ENCODE measurements at places on chromosomes 12 and 14.

DNA sequence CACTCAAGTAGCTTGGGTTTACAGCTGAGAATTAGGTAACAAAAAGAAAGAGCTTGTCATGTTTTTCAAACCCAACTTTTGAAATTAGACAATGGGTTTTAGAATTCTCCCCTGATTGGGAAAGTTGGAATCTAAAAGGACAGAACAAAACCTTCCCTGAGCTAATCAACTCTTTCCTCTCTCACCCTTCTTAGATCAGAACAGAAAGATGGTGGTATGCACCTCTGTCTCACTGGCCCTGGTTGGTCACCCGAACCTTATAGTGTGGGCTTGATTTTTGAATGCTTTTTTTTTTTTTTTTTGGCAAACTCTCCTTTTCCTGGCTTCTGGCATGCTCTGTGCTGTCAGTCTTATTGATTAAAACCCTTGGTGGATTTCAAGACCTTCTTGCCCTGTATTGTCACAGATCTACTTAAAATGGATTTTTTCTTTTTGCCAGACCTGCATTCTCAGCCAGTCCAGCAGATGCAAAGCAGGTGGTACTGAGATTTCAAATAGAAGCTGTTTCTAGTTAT lies 251.1 kb upstream of the RMST start:
- DNase-seq = no peak

DNA sequence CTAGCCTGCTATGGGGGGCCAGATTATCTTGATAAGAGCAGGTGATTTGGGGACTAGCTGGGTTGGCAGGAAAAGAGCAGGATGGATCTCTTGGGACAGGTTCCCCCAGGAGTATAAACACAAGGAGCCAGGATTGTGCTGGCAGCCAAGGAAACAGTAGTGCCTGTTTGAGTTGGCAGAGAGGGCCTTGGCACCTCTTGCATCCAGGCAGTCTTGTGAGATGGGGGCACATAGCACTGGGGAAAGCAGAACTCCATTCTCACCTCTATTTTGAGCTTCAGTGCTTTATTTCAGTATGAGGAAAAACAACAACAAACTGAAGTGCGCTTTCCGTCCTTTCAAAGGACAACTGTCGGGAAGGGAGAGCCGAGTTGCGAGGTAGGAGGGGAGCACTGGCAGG lies 9.4 kb upstream of the UNC119B start:
- no peak for DNase-seq

DNA sequence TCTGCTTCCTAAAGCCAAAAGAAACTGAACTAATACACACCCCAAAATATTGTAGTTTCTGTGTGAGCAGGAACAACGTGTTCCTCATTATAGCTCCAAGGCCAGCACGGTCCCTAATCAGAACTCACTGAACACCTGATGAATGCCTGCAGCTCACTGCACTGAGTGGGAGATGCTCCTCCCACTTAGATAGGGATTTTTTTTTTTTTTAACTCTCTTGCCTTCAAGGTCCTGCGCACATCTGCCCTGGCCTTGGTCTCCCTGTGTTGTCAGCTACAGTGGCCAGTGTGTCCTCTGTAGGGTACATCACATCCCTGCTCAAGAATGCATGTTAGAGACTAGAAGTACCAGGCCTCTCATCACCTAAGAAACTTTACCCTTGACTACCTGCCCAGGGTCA lies 44.3 kb upstream of the TMPO start:
- DNase-seq = no peak

DNA sequence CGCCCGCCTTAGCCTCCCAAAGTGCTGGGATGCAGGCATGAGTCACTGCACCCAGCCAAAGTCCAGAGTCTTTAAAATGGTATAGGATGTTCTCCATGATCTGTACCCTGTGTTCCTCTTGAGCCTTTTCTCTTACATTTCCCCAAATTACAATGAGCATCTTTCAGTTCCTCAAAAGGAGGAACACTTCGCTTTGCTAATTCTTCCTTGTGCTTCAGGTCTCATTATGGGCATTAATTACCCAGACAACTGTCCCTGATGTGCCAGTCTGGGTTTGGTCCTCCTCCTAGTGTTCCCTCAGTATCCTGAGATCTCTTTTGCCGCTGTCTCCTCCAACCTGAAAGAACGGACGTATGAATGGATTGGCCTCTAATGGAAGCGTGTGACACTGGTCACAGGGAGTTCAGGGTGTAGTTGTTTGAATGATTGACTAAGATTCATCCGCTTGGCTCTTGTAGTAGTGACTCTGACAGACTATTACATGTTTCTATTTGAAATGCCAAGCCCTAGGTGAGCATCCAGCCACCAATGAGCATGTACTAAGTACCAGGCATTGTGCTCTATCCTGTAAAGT lies 8.2 kb downstream of the PRKCH start:
- no peak for DNase-seq

GRCh38 chr14:24838945-24839616 lies 205.1 kb upstream of the GZMB start:
- peak; percentile 33 for DNase-seq

- no peak for DNase-seq
Measured at GRCh38 chr14:106681568-106681967, 1155.2 kb downstream of the TMEM121 start.

DNA sequence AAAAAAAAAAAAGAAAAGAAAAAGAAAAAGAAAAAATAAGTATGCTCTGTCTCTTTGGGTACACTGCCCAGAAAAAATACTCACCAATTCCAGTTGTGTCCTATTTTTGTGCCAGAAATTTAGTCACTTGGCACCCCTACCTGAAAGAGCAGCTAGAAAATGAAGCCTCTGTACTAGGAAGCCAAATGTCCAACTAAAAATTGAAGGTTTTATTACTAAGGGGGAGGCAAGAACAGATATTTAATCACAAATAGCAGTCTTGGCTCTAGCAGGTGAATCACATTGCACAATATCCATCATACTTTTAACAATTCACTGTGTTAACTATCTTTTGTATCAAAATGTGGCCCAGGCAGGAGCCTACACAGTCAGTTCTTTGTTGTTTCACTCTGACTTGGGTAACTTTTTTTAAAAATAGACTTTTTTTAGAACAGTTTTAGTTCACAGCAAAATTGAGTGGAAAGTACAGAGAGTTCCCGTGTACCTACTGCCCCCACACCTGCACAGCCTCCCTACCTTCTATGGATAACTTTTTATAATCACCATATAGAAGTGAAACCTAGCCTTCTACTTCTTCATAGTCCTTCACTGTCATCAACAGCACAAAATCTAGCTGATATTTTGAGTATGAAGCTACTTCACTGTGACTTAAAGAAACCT lies 87.1 kb upstream of the ATF7IP start:
- no peak for DNase-seq

DNA sequence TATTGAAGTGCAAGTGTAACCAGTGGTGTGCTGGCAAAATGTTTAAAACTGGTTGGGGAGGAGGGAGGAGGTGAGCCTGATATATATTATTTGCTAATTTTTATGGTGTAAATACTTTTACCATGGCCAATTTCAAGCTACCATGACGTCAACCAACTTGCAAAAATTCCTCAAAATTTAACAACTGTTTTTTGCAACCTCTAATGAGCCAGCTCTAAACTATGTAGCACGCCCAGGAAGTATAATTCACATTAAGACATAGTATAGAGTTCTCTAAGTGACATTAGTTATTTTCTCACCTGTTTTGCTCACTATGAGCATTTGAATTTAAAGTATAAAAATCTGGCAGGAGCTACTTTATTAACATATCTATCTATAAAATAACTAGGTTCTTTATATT lies 41.4 kb downstream of the ATL1 start:
- DNase-seq = peak; percentile 30

- DNase-seq = no peak
Measured at GRCh38 chr14:93073358-93073707, 42.4 kb downstream of the ITPK1 start.

DNA sequence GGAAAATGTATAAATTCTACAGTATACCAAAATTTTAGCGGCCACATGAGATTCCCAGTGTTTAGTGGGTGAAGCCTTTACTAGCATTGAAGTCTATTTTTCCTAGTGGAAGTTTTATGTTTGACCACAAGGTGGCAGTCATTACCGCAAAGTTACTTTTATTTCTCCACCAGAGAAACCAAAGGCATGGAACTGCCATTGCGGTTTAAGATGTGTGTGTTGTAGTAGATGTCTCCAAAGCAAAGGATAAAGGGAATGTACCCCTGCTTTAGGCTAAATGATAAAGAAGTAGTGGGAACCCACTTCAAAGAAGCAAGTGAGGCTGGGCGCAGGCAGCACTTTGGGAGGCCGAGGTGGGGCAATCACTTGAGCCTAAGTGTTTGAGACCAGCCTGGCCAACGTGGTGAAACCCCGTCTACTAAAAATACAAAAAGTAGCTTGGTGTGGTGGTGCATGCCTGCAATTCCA lies 140.5 kb downstream of the PRKCH start:
- DNase-seq = peak; percentile 74

- DNase-seq = no peak
Measured at GRCh38 chr12:62138527-62138926, 121.7 kb upstream of the USP15 start.

GRCh38 chr12:51751661-51752060 lies 96.9 kb downstream of the FIGNL2 start:
- DNase-seq = peak; percentile 35

DNA sequence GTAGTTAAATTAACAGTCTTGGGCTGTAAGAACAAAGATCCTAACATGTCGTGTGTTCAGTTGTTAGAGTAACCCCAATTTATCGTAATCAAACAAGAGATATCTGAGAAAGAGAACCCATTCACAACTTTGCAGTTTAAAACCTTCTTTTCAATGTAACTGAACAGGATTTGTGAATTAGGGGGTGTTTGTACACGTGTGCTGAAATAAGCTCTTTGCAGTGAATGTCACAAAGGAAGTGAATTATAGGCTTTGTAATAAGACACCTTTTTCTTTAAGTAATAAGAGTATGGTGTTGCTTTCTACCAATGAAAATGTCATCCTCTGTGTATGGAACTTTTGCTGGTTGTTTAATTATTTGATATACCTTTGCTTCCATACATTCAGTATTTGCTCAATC lies 114.0 kb downstream of the ALX1 start:
- DNase-seq = no peak

DNA sequence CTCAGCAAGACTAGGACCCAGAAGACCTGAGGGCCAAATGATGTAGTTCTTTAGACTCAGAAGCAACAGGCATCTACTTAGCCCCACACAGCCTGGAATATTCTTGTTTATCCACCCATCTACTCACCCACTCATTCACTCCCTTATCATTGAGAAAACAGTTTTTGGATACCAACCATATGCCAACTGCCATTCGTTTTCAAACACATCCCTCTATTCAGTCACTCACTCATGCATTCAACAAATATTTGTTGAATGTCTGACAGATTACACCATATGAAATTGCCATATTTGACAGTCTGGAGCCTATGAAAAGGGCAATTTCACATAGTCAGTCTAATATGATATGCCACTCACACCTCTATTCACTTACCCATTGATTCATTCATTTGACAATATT lies 103.2 kb downstream of the NT5DC3 start:
- DNase-seq = no peak

DNA sequence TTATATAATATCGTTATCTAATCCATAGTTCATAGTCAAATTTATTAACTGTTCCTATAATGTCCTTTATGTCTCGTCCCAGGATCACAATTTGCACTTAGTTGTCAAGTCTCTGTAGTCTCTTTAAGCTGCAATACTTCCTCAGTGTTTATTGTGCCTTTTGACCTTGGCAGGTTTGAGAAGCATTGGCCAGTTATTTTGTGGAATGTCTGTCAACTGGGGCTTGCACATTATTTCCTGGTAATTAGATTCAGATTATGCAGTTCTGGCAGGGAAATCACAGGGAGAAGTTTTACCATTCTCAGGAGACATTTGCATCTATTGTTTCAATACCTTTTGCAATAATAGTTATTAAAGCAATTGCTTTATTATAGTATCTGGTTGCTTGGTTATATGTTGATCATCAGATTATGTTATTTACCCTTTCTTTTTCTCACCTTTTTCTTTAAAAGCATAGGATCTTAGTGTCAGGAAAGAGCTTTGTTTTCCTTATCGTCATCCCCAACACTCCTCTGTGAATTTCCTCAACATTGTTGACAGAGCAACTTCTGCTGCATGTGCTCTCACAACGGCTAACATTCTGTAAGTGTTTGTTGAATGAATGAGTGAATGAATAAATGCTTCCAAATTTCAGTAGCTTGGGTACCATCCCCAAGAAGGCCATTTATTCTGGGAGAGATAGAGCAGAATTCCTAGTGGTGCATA lies 3.7 kb upstream of the ART4 start:
- DNase-seq = peak; percentile 39
